ENCODE measurements at places on chromosomes 1 and 21. TPM values are rescaled to one million over a fixed set of nuclear protein-coding genes. Genes with fewer than 3 reads are reported as not detected.

Gene HSPA6
- total RNA-seq: not detected

Gene CFHR5
- total RNA-seq: not detected

Gene GPBP1L1
- total RNA-seq: 103 TPM

Gene RGS5
- 4.9 TPM for total RNA-seq

Gene FCRL5
- not detected for total RNA-seq

Gene CAMK1G
- 2.0 TPM for total RNA-seq

Gene BACH1
- 78.8 TPM for total RNA-seq

Gene FNDC5
- 743 TPM for total RNA-seq

Gene PARS2
- total RNA-seq: 4.2 TPM

Gene OR2G6
- total RNA-seq: not detected

Gene CNIH3
- total RNA-seq: 4.4 TPM

Gene TAL1
- total RNA-seq: 2.1 TPM

Gene TIE1
- total RNA-seq: 11.3 TPM

Gene OR6N1
- total RNA-seq: not detected

Gene STIL
- total RNA-seq: 5.4 TPM

Gene MAP1LC3C
- total RNA-seq: 0.49 TPM

DNA sequence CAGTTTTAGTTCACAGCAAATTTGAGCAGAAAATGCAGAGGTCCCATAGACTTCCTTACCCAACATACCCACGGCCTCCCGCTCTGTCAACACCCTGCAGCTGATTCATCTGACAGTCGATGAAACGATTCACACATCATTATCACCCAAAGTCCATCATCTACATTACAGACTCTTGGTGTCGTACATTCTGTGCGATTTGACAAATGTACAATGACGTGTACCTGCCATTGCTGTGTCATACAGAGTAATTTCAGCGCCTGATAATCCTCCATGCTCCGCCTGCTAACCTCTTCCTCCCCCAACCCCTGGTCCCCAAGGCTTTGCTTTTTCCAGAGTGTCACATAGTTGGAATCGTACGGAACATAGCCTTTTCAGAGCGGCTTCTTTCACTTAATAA lies 94.7 kb upstream of the SLC25A33 start:
- peak overlapping the region; percentile 14 for H3K4me3 ChIP-seq
- no peaks in the 10 kb centered on the region for H3K36me3 ChIP-seq
- peak overlapping the region; percentile 94 for H3K27ac ChIP-seq
- peaks cover 41% of the 10 kb centered on the region for H3K4me1 ChIP-seq
- H3K27me3 ChIP-seq: peaks cover 17% of the 10 kb centered on the region
- no peak for DNase-seq

GRCh38 chr1:180581635-180582039 lies 22.9 kb downstream of the OVAAL start:
- H3K4me1 ChIP-seq: peaks cover 8% of the 10 kb centered on the region
- no peak overlapping the region for H3K27ac ChIP-seq
- H3K27me3 ChIP-seq: no peaks in the 10 kb centered on the region
- no peak overlapping the region for H3K4me3 ChIP-seq
- no peak for DNase-seq
- no peaks in the 10 kb centered on the region for H3K36me3 ChIP-seq

DNA sequence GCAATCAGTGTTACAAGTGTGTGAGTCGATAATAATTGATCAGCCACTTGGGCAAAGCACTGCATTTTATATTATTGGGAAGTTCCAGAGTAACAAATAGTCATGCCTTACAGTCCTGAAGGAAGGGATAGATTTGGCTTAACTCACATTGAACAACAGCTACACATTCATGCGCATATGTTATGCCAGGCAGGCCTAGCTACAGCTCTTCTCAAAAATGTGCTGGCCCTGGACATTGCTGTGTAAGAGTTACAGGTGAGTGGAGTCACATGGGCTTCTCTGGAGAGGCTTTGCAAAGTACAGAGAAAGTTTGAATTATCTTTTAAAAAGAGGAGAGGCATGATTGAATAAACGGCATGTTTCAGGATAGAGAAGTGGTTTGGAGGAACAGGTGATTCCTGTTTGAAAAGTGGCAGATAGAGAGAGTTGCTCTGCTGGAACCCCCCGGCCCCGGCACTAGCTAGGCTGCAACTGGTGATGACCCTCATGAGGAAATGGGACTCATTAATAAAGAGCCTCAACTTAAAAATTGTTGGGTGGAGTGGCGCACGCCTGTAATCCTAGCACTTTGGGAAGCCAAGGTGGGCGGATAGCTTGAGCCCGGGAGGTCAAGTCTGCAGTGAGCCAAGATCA lies 200.6 kb downstream of the CRB1 start:
- no peaks in the 10 kb centered on the region for H3K36me3 ChIP-seq
- H3K27ac ChIP-seq: no peak overlapping the region
- no peak overlapping the region for H3K4me3 ChIP-seq

DNA sequence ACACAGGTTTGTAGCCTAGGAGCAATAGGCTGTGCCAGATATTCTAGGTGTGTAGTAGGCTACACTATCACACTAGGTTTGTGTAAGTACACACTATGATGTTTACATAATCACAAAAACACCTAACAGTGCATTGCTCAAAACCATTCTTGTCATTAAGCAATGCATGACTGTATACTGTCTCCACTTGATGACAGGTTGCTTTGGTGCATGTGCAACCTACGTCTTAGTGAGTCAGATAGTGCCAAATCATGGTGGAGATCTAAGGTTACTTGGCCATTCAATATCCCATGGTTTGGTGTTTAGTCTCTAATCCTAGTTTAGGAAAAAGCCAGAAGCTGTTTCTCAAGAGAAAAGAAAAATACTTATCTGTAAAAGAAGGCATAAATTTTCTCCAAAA lies 181.1 kb downstream of the KCNK2 start:
- peaks cover 5% of the 10 kb centered on the region for H3K27me3 ChIP-seq
- DNase-seq: no peak
- H3K27ac ChIP-seq: no peak overlapping the region
- no peaks in the 10 kb centered on the region for H3K36me3 ChIP-seq
- no peaks in the 10 kb centered on the region for H3K4me1 ChIP-seq

- peaks cover 4% of the 10 kb centered on the region for H3K27me3 ChIP-seq
- H3K27ac ChIP-seq: no peak overlapping the region
- H3K36me3 ChIP-seq: no peaks in the 10 kb centered on the region
- no peak overlapping the region for H3K4me3 ChIP-seq
- no peak for DNase-seq
Measured at GRCh38 chr1:34018285-34018684, 146.7 kb downstream of the CSMD2 start.

DNA sequence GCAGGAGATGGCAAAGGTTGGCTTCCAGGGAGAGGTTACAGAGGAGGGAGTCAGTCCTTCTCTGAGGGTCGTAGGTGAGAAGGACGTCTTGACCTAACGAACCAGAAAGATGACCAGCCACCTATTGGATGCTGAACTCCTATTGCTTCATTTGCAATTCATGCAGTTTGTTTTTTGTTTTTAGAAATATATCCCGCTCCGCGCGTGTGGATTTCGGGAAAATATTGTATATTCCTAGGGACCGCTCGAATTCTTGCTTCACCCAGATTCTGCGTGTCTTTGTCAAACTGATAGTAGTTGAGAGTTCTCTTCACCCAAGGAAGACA lies 564 bp downstream of the DISP1 start:
- H3K4me1 ChIP-seq: peaks cover 9% of the 10 kb centered on the region
- peak overlapping the region; percentile 41 for H3K27ac ChIP-seq
- no peak for DNase-seq
- H3K36me3 ChIP-seq: no peaks in the 10 kb centered on the region

- no peaks in the 10 kb centered on the region for H3K4me1 ChIP-seq
- H3K27me3 ChIP-seq: no peaks in the 10 kb centered on the region
- no peak overlapping the region for H3K27ac ChIP-seq
- DNase-seq: no peak
Measured at GRCh38 chr1:176159993-176160392, 47.1 kb downstream of the COP1 start.

GRCh38 chr1:35030756-35031446 lies 844 bp downstream of the ZMYM6 start:
- peaks cover 5% of the 10 kb centered on the region for H3K4me1 ChIP-seq
- H3K4me3 ChIP-seq: peak overlapping the region; percentile 94
- peaks cover 5% of the 10 kb centered on the region for H3K27me3 ChIP-seq
- no peaks in the 10 kb centered on the region for H3K36me3 ChIP-seq

DNA sequence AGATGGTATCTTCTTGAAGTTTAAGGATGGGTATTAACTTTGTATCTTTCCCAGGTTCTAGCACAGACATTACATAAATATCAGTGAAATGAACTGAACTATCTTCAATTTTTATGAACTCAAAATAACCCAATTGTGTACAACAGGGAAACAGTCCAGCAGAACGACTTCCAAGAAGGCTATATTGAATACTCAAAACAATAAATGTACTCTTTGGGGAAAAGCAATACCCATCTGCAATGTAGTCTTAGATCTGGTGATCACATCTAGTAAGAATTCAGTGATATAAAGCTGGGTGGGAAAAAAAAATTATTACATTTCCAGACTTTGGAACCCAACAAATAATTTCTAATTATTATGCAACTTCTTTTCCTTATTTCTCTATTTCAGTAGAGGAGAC lies 33.1 kb upstream of the GORAB start:
- no peak overlapping the region for H3K4me3 ChIP-seq
- no peaks in the 10 kb centered on the region for H3K36me3 ChIP-seq
- H3K27ac ChIP-seq: no peak overlapping the region
- no peaks in the 10 kb centered on the region for H3K4me1 ChIP-seq
- H3K27me3 ChIP-seq: no peaks in the 10 kb centered on the region

DNA sequence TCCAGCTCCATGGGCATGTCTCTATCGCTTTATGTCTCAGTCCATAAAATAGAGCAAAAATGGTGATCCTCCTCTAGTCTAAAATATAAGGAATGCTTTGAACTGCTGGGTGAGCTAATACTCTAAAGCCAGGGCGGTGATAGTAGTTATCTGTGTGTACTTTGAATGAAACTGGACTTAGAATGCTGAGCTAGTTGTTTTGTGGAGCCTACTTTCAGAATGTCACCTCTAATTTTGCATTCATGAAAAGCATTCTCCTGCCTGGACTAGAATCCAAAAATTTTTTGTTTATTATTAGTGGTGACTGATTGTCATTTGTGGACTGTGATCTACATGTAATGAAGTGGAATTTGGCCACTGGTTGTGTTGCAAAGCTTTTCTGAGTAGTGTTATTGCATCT lies 241.6 kb upstream of the C1orf105 start:
- H3K27me3 ChIP-seq: peaks cover 1% of the 10 kb centered on the region
- no peak for DNase-seq

GRCh38 chr21:42626171-42626570 lies 27.2 kb upstream of the PDE9A start:
- no peak for DNase-seq
- no peak overlapping the region for H3K27ac ChIP-seq
- H3K27me3 ChIP-seq: no peaks in the 10 kb centered on the region
- no peaks in the 10 kb centered on the region for H3K36me3 ChIP-seq
- H3K4me1 ChIP-seq: peaks cover 3% of the 10 kb centered on the region

GRCh38 chr1:1614204-1614953 lies 921 bp upstream of the MIB2 start:
- peaks cover 11% of the 10 kb centered on the region for H3K27me3 ChIP-seq
- DNase-seq: no peak
- no peaks in the 10 kb centered on the region for H3K4me1 ChIP-seq
- H3K36me3 ChIP-seq: no peaks in the 10 kb centered on the region

- no peaks in the 10 kb centered on the region for H3K36me3 ChIP-seq
- no peak overlapping the region for H3K4me3 ChIP-seq
- no peak for DNase-seq
Measured at GRCh38 chr1:175191659-175192058, 917 bp downstream of the KIAA0040 start.

DNA sequence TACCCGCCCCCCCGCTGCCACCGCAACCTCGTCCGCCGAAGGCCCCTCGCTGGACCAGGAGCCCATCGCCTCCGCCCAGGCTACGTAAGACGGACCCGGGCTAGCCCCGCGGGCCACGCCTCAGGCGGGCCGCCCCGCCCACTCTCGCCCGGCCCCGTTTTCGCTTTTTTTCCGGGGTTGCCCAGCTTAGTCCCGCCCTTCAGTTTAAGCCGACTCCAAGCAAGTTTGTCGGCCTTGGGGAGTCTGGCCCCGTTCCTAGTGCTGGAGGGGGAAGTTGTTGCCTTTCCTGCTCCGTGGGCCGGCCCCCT lies 3.0 kb downstream of the RUSC1 start:
- H3K27ac ChIP-seq: no peak overlapping the region
- peaks cover 18% of the 10 kb centered on the region for H3K4me1 ChIP-seq
- no peaks in the 10 kb centered on the region for H3K36me3 ChIP-seq
- H3K4me3 ChIP-seq: peak overlapping the region; percentile 78
- DNase-seq: peak; percentile 70
- peaks cover 29% of the 10 kb centered on the region for H3K27me3 ChIP-seq

DNA sequence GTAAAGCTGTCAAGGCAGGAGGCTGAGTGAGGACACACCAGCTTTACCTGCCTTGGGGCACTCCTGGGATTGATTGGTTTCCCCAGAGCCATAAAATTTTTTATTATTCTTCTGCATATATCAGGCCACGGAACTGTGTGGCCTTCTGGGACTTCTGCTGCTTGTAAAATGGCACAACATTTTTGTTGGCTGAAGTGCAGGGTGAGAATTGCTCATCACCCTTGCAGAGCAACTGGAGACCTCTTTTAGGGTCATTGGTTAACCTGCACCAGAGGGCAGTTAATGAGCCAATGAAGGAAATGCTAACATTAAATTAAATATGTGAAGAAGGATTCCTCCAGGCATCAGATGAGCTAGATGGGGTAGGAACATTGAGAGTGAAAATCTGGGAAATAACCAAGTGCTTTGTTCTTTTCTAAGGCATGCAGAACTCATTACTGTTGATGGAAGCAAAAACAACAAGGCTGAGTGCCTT lies 87.7 kb downstream of the LTN1 start:
- no peak for DNase-seq
- peaks cover 2% of the 10 kb centered on the region for H3K27me3 ChIP-seq
- H3K27ac ChIP-seq: no peak overlapping the region
- no peaks in the 10 kb centered on the region for H3K4me1 ChIP-seq
- no peak overlapping the region for H3K4me3 ChIP-seq

- H3K27me3 ChIP-seq: no peaks in the 10 kb centered on the region
- H3K27ac ChIP-seq: no peak overlapping the region
- peaks cover 4% of the 10 kb centered on the region for H3K4me1 ChIP-seq
- no peak for DNase-seq
- peaks cover 13% of the 10 kb centered on the region for H3K36me3 ChIP-seq
Measured at GRCh38 chr1:116386042-116386441, 13.0 kb downstream of the ATP1A1 start.

GRCh38 chr1:106435269-106435668 lies 621.2 kb upstream of the PRMT6 start:
- no peaks in the 10 kb centered on the region for H3K36me3 ChIP-seq
- H3K27ac ChIP-seq: no peak overlapping the region
- no peak overlapping the region for H3K4me3 ChIP-seq
- no peak for DNase-seq
- no peaks in the 10 kb centered on the region for H3K4me1 ChIP-seq
- H3K27me3 ChIP-seq: no peaks in the 10 kb centered on the region

GRCh38 chr21:45136927-45137611 lies 62.7 kb downstream of the ADARB1 start:
- H3K27ac ChIP-seq: no peak overlapping the region
- H3K4me1 ChIP-seq: peaks cover 23% of the 10 kb centered on the region
- no peak overlapping the region for H3K4me3 ChIP-seq
- peaks cover 1% of the 10 kb centered on the region for H3K27me3 ChIP-seq
- peak; percentile 94 for DNase-seq

Measured in glutamatergic neuron (in vitro differentiated cells).